ENCODE measurements at places on chromosomes 6 and 20. TPM values are rescaled to one million over a fixed set of nuclear protein-coding genes. Genes with fewer than 3 reads are reported as not detected.

- no peak for DNase-seq
Measured at GRCh38 chr6:148852688-148853087, 105.9 kb downstream of the UST start.

DNA sequence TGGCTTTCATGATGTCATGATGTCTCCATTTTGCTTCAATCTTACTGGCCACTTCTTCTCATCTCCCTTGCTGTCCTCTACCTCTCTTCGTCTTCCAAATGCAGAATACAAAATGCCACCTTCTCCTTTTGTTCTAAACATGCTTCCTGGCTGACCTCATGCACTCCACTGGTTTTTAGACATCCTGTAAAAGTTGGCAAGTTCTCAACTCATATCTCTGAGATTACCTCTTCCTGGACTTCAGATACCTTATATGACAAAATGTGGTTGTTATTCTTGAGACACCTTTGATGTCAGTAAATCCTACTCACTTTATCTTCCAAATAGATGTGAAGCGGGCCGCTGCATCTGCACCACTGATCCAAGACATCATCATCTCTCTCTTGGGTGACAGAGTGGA, 212.7 kb upstream of the FOXA2 start:
- DNase-seq, result no peak

GRCh38 chr6:144083172-144083571, 12.2 kb downstream of the SF3B5 start:
- no peak for DNase-seq

DNA sequence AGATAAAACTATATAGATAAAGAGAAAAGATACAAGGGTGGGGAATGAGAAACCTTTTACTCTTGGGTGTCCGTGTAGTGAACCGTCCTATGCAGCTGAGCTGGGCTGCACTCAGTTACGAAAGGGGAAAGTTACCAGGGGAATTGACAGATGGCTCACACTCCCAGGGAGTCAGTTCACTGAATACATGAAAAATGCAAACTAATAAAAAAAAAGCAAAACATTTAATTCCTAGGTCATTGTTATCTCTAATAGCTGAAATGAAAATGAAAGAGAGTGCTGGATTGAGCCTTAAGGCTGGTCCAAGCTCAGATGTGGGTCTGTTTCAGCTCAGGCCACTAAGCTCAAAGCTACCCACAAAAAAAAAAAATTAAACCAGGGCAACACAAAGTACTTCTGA, 138.0 kb downstream of the THBS2 start:
- DNase-seq, result no peak

DNA sequence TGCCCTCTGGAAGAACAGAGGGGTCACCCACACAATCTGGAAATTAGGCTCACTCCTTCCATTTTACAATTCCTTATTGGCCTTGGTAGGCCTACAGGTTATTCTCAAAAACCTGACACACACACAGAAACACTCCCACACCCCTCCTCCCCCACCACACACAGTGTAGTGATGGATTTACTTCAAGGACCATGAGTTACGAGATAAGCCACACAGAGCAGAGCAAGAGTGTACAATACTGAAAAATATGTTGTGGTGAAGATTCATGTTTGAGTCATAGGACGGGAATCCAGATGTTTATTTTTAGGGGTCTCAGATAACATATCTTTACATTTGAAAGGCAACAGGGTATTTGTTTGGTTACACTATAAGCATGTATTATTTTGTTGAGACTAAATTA, 291.9 kb downstream of the PLCB1 start:
- no peak for DNase-seq

- DNase-seq, result no peak
Measured at GRCh38 chr6:108164815-108165706, 761 bp upstream of the NR2E1 start.

DNA sequence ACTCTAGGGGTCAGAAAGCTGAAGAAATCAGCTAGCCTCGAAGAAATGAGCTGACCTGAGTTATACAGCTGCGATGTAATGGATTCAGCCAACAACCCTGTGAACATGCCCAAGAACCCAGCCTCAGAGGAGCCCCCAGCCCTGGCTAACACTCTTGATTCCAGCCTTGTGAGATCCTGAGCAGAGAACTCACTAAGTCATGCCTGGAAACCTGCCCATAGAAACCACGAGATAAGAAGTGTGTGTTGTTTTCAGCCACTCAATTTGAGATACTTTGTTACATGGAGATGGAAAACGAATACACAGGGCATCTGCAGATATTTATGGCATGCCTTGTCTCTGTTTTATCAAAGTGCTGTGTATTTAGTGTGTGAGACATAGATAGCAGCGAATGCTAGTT, 265.2 kb downstream of the QKI start:
- no peak for DNase-seq

DNA sequence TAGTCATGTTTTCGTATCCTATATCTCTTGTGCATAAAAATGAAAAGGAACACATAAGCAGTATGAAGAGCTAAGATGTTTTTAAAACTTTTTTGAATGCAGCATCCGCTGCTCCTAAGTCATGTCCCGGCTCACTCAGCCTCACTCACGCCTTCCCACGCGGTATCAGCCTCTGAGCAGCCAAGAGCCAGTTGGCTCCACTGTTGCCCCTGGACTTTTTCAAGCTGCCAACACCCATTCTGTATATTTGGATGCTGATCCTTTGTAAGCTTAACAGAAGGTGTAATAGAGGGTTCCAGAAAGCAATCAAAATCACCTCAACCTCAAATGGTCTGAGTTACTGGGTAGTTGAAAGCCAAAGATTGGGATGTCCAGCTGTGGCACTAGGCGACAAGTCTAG, 139.3 kb downstream of the TTLL2 start:
- no peak for DNase-seq

DNA sequence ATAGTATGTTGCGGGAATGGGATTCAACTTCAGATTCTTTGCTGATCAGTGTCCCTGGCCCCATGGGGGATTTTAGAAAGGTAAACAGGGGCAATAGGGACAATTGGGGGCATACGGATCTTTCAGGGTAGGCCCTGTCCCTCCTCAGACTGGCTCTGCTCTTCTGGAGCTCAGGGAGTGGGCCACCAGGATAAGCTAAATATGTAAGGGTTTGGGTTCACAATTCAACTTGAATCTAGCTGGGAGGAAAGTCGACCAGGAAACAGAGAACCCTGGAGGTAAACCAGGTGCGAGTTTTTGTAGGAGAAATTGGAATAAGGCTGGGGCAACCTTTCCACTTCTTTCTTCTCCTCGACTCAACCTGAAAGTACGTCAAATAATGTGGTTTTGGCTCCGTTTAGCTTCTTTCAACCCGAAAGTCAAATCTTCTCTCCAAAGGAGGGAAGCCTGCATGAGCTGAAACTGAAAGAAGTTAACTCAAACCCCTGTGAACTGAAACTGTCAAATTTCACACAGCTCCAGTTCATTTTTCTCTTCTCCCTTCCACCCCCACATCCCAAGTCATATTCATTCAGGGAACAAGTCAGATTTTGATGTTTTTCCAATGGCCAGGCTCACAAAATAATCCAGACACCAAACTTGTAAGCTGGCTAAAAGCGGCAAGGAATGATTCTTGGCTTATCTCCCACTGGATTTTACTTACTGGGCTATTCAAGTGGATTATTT, 278.2 kb downstream of the CLIC5 start:
- no peak for DNase-seq

- DNase-seq, result no peak
Measured at GRCh38 chr6:38467566-38467965, 172.2 kb downstream of the BTBD9 start.

DNA sequence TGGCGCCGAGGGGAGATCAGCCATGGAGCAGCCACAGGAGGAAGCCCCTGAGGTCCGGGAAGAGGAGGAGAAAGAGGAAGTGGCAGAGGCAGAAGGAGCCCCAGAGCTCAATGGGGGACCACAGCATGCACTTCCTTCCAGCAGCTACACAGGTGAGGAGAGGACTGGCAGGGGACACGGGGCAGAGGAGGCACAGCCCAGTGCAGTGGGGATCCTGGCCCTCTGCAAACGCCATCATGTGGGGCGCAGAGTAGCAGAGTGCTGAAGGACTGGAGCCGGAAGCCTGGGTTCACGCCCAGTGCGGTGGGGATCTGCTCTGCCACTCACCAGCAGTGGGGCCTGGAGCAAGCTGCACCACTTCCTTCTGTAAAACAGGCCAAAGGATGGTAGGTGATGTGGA, 41.1 kb upstream of the FANCE start:
- DNase-seq, result no peak

- no peak for DNase-seq
Measured at GRCh38 chr6:23419046-23419445, 707.0 kb upstream of the NRSN1 start.

DNA sequence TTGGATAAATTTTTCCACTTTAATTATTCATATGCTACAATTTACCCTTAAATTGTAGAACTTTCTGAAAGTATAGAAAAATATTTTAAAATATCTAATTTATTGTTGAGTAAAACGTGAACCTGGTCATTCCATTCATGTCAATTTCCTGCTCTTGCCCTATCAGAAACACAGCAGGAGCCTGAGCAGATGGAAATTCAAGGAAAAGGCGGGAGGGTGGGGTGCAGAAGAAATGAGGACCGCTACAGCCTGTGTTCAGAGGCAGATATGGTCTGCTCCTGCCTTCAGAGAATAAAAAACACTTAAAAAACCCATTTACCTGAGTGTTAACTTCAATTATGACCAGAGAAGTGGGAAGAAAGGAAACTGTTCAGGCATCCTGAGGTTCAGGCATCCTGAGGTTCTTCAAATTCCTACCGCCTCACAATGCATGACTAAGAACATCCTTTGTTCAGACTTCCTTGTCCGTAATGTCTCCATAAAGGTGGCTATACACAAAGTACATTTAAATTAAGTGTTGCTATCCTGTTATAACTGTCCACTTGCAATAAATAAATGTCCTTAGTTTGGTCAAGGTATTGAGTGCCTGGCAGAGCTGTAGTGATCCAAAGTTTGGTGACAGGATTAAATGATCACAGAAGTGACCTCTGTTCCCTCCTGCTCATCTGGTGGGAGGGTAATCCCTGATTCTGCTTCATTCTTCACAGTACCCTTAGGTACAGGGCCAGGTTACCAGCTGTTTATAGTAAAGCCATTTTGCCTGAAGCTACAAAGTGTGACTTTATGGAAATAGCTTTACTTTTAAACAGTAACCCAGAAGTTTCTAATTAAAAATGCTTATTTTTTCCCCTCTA, 109.1 kb downstream of the MAN1A1 start:
- DNase-seq, result no peak

DNA sequence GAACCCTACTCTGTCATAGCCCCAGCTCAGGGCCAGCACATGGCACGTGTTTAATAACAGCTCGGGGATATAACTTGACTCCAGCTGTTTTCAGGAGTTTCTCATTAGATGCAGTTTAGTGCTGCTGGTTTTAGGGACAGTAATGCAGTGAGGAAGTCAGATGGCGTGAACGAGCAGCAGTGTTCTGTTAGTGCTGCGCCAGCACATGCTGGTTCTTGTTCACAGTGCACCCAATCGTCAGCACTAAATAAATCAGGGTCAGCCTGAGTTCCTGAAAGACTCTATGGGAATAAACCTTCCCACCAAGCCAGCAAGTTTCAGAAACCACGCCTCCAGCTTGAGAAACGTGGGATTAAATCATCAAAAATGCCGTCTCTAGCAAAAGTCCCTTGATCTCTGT, 235.9 kb upstream of the SUPT3H start:
- no peak for DNase-seq

DNA sequence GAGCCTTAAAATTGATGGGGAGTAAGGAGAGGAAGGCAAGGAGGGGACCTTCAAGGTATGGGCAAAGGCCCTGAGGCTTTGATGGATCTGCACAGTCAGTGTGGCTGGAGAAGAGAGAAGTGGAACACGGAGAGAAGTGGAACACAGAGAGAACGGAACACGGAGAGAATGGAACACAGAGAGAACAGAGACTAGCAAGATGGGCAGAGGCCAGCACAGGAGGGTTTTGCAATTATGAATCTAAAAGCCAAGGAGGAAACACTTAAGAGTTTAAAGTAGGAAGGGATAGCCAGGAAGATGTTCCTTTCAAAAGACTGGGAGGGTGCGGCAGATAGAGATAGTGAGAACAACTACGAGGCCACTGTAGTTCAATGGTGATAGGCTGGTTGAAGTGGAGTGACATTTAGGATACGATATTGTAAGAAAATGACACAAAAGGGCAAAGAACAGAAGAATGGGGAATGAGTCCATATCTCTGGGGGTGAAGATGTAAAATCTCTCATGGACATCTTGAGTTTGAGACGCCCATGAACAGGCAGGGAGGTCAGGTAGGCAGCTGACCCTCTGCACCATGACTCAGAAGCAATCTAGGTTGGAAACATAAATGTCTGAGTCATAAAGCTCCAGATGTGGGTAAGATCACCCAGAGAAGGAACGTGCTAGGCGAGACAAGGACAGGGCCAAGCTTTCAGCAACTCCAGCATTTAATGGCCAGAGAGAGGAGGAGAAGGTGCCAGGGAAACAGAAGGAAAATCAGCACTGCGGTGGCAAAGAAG, 25.4 kb downstream of the ZMYND8 start:
- no peak for DNase-seq

- peak; percentile 76 for DNase-seq
Measured at GRCh38 chr20:38726804-38727606, 2.7 kb downstream of the SLC32A1 start.

DNA sequence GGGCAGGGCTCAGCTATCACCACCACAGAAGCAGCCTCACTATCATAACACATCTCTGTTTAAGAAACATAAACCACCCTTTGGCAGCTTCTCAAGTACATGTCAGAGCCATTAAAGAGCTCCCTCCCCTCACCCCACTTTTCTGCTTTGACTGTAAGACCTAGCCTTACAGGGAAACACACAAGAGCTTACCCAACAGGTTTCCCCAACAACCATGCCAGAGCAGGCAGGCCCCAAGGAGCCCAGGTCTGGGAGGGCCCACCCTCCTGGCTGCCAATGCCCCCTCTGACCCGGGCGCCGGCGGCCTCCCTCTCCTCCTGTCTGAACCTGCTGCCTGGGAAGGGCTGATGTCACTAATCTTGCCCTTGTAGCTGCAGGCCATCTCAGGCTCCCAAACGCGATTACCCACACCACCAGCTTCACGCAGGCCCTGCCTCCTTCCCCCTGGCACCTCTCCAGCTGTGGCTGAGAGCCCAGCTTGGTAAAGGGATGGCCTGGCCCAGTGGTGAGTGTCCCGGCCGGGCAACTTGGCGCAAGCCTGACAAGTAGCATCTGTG, 402.0 kb downstream of the MAFB start:
- DNase-seq, result no peak

DNA sequence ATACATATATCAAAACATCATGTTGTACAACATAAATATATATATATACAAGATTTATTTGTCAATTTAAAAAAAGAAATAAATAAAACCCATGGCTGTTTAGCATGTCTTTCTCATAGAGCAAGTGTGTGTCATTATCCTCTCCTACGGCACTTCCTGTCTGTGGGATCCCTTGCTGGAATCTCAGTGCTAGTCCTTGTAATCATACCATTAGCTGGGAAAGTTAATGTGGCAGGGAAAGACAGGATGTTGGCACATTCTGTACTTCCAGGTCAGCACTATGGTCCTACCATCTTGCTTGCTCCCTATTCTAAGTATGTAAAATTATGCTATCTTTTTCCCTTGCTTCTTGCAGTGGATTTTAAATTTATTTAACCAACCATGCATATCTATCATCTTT, 9.5 kb upstream of the SLC17A3 start:
- no peak for DNase-seq

TMEM200A gene
- total RNA-seq, result 0.33 TPM

RBM24 gene
- 0.42 TPM for total RNA-seq

RAET1L gene
- not detected for total RNA-seq

SIRPA gene
- 29.6 TPM for total RNA-seq

FRMD1 gene
- total RNA-seq, result 0.17 TPM

TCP11 gene
- not detected for total RNA-seq
